ENCODE measurements at places on chromosomes 2 and 18.
A peak's percentile ranks its signal among the peaks of the same experiment; 100 is the strongest.

DNA sequence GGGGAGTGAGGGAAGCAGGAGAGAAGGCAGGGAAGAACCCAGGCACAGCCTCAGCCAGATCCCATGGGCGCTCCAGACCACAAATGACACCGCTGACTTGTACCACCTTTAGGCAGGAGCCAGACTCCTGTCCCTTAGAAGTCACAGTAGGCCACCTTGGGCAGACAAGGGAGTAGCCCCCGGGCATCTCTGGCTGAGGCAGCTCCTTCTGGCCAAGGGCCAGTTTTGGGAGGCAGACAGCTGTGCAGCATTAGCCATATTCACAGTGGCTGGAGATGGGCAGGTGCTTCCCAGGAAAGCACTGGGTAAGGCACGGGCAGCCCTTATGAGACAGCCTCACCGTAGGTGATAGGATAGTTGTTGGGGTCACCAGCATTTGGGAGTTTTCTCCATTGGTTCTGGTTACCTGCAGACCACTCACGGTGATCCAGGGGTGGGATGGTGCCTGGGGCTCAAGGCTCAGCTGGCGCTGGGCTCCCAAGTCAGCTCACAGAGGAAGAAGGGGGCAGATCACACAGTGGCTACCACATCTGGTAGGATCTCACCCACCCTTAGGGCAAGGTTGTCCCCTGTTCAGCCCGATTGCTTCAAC, 2.1 kb downstream of the ASTL start:
- no peak for DNase-seq

GRCh38 chr2:46557788-46558187, 78.4 kb downstream of the TMEM247 start:
- no peak for DNase-seq

DNA sequence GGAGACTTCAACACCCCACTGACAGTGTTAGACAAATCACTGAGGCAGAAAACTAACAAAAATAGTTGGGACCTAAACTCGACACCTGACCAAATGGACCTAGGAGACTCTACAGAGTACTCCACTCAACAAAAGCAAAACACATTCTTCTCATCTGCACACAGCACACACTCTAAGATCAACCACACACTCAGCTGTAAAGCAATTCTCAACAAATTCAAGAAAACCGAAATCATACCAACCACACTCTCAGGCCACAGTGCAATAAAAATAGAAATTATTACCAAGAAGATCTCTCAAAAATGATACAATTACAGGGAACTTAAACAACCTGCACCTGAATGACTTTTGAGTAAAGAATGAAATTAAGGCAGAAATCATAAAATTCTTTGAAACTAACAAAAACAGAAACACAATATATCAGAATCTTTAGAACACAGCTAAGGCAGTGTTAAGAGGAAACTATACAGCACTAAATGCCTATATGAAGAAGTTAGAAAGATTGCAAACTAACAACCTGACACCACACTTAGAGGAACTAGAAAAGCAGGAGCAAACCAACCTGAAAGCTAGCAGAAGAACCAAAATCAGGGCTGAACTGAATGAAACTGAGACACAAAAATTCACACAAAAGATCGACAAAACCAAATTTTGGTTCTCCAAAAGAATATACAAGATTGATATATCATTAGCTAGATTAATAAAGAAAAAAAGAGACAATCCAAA, 46.3 kb downstream of the RTTN start:
- DNase-seq = no peak

DNA sequence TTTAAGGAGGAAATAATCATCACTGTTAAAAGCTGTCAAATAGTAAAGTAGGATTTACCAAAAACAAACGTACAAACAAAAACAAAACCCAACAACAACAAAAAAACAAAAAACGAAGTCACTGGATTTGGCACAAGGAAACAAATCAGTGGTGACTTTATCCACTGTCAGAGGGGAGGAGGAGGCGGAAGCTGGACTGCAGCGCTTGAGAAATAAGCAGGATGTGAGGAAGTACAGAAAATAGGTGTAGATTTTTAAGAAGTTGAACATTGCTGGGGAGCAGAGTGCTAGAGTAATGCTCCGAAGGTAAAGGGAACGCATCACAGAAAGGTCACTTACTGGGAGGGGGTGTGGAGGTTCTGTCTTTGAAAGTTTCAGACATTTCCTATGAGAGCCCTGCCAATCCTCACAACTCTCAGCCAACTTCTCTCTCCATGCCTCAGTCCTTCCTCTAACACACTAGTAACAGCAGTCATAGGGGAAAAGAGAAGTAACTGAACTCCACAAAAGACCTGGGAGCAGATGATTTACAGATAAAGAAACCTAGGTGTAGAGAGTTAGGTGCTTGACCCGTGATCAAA, 220.2 kb upstream of the SMAD7 start:
- DNase-seq = no peak

GRCh38 chr2:231800493-231801091, 14.3 kb downstream of the COPS7B start:
- DNase-seq = peak; percentile 45

- no peak for DNase-seq
Observed at GRCh38 chr2:18500333-18500732, 60.1 kb downstream of the RDH14 start.

DNA sequence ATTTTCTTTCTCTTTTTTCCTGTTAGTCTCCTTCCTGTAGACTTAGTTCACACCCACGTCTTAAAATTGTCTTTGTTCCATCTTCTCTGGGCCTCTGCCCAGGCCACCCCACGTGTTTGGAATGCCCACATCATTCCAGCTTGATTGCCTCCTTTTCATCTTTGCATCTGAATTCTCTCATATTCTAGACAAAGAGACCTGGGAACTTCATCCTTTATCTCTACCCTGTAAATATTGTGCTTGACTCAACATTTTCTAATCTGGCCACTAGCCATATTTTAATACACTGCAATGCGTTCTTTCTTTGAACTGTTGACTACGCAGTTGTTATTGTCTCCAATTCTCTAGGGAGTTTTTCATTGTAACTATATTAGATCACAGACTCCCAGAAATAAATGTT, 187.5 kb upstream of the NRXN1 start:
- no peak for DNase-seq

GRCh38 chr18:77622009-77622692, 372.5 kb downstream of the GALR1 start:
- peak; percentile 5 for DNase-seq

- no peak for DNase-seq
Observed at GRCh38 chr2:46306988-46307655, 9.9 kb downstream of the EPAS1 start.

- no peak for DNase-seq
Observed at GRCh38 chr2:45946023-45946422, 294.5 kb downstream of the PRKCE start.

DNA sequence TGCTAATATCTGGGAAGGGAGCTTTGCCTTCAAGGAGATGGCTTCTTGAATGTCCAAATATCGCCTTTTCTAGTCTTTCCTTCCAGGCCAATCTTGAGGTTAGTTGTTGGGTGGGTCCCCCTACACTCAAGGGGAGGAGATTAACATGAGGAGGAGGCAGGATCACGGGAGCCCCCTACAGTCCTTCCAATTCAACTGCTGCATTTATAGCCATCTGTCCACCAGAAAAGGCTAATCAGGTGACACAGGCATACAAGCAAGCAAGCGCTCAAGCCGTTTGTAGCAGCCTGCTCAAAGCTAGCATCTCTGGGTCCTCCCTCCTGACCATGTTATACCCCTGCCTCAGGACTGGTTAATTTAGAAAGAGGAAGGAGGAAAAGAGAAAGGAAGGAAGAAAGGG, 87.6 kb downstream of the MRPS9 start:
- DNase-seq = no peak

- DNase-seq = no peak
Observed at GRCh38 chr2:180507028-180507427, 473.4 kb upstream of the UBE2E3 start.

GRCh38 chr2:214075456-214075855, 335.4 kb upstream of the VWC2L start:
- DNase-seq = no peak

DNA sequence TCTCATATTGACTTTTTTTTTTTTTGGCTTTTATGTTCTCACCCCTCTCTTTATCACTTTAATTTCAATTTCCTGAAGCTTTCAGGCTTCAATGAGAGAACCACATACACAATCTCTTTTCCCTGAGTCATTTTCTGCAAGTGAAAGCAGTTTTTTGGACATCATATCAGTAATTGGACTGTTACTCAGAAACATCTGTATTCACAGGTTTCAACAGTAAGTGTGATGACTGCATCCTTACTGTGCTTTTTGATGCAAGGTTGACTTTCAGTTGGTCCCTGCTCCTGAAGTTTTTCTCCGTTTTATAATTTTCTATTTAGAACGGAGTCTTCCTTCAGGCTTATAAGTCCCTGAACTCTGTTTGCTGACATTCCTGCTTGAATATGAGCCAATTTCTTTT, 70.5 kb upstream of the CCBE1 start:
- no peak for DNase-seq

DNA sequence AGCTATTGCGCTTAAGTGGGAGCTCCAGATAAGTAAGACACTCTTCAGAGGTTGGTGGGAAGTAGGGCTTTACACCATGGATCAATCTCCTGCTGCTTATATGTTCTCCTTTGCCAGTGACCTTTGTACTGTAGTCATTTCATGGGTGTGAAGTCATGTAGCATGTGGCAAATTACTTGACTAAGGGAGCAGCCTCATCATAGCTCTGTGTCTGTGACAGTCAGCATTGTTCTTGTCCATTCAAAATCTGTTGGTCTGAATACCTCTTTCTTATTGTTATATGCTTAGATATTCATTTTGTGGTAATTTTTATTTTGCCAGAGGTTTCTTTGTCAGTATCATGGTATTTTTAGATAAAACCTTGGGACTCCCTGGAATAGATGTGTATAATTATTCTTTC, 18.2 kb downstream of the SLC4A1AP start:
- no peak for DNase-seq

DNA sequence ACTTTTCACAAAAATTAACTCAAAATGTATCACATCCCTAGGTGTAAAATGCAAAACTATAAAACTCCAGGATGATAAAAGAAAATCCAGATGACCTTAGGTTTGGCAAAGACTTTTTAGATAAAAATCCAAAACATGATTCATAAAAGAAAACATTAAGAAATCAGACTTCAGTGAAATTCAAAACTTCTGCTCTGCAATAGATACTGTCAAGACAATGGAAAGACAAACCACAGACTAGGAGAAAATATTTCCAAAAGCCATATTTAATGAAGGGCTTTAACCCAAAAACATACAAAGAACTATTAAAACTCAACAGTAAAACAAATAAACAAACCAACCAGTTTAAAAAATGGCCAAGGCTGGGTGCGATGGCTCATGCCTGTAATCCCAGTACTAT, 173.6 kb upstream of the SPOPL start:
- DNase-seq = no peak

DNA sequence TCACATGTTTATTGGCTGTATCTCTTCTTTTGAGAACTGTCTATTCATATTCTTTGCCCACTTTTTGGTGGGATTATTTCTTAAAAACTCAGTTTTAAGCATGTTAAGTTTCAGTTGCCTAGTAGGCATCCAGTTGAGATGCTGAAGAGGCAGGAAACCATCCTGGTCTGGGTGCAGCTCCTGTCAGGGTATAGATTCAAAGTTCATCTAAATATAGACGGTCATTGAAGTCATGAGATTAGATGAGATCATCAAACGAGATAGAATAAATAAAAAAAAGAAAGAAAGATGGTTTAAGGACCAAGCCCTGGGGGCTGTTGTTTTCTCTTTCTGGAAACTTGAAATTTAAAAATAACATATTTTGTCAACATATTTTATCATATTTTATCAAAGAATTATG, 9.2 kb upstream of the DNAH7 start:
- no peak for DNase-seq

DNA sequence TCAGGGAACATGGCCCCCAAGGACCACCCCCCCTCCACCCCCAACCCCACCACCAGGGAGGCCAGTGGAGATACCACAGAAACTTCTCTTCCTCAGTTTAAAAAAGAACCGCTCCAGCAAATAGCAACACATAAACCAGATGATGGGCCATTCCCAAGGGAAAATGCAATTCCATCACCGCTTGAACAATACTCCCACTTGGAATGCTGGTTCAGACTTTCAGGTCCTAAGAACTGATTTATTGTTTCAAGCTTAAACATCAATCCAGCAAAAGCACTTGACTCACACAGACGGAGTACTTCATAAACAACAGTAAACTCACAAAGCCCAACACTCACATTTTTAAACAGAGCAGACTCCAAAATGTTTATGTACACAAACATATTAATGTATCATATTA, 6.9 kb downstream of the HDAC4 start:
- DNase-seq = no peak

DNA sequence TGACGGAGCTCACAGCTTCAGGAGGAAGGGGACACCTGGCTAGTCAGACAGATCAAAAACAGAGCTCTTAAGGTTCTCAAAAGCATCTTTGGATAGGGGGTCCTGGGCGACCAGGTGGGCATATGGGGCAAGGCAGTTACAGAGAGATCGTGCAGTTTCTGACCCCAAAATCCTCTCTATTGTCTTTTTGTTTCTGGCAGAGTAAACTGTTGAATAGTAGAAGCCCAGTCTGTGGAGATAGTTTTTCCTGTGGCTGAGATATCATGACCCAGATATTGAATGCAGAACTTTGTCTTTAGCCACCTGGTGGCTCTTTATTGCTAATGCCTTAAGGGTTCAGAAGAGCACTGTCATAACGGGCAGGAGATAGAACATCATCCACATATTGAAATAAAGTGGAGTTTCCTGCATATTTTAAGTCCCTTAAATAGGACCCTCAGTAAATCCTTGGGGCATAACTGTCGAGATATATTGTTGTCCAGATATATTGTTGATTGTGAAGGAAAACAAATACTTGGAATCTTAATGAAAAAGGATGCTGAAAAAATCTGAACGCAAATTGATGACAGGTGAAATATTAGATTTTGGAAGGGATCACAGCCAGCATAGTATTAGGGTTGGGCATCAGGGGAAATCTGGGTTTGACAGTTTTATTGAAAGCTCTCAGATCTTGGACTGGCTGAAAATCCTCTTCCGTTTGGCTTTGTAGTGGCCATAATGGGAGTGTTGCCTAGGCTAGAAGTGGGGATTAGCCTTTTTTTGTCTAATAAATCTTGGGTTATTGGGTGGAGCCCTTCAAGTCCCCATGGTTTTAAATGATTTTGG, 14.1 kb upstream of the ZDBF2 start:
- DNase-seq = no peak

- DNase-seq = no peak
Observed at GRCh38 chr2:55154525-55155030, 77.5 kb downstream of the CLHC1 start.

DNA sequence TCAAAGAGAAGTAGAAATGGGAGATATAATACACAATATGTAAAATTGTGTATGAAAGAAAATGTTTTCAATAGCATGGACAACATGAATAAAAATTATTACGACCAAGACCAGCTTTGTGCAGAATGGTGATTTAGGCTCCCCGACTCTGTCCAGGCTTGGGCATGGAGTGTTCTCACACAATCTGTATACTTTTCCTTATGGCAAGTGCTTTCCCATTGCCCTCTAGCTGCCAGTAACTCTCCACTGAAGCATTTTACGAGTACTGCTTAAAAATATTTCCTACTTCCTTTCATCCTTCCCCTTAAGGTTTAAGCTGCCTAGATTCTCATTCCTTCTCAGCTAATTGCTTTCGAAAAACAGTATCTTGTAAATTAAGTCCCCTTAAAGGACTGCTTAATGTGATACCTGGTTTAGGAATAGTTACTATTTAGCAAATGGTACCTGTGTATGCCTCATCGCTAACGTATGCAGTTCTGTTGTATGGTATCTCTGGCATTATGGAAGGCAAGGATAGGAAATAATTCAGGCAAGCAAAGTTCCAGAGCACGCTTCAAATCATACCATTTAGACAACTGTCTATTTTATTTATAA, 714.6 kb downstream of the ERBB4 start:
- DNase-seq = no peak

GRCh38 chr2:230234845-230235244, 9.3 kb downstream of the SP140 start:
- DNase-seq = no peak
